Stimulated activated CD8-positive, alpha-beta memory T cell treated with anti-CD3 and anti-CD28 coated beads, Interleukin-2, amount 100 ng/mL, for 1 hour (primary cell): ENCODE measurements at places on chromosomes 16 and 17.

DNA sequence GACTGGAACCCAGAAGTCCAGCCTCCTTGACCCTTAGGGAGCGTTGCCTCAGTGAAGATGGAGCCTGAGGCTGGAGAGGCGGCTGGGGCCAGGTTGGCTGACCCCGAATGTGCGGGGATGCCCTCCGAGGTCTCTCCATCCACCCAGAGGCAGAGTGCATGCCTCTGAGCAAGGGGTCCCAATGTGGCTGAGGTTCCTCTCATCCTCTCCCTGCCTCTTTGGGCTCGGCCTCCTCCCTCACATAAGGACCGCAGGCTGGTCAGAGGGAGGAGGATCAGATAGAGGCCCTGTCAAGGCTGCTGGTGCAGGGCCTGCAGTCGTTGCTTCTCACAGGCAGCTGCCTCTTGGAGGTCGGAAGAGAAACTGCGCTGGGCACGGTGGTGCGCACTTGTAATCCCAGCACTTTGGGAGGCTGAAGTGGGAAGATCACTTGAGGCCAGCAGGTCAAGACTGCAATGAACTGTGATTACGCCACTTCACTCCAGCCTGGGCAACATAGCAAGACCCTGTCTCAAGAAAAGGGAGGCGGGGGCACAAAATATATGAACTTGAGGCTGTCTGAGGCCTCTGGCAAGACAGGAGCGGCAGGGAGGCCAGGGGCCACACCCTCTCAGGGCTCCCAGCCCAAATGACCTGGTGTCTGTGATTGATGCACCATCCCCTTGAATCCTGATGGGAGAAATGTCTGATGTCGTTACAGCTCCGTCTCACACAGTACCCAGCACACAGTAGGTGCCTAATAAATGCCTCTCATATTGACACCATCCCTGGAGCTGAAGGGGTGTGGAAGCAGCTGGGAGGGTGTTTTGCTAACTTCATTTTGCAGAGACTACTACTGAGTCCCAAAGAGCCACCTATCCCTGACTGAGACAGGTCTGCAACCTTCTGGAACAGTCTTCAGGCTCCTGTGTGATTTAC is 220.1 kb upstream of the GSE1 start:
- no peak for DNase-seq

- DNase-seq, result no peak
Observed at GRCh38 chr17:41434005-41434404, 6.8 kb downstream of the KRT38 start.

DNA sequence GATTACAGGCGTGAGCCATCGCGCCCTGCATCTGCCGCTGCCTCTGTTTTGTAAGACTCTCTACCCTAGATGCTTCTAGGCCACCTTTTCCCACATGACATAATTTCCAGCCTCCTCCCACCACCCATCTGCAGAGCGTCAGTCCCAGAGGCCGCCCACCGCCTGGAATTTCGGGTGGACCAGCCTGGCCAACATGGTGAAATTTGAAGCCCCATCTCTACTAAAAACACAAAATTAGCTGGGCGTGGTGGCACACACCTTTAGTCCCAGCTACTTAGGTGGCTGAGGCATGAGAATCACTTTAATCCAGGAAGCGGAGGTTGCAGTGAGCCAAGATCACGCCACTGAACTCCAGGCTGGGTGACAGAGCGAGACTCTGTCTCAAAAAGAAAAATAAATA is 5.1 kb upstream of the CIBAR2 start:
- no peak for DNase-seq

- no peak for DNase-seq
Observed at GRCh38 chr16:2520784-2521531, 787 bp downstream of the AMDHD2 start.

DNA sequence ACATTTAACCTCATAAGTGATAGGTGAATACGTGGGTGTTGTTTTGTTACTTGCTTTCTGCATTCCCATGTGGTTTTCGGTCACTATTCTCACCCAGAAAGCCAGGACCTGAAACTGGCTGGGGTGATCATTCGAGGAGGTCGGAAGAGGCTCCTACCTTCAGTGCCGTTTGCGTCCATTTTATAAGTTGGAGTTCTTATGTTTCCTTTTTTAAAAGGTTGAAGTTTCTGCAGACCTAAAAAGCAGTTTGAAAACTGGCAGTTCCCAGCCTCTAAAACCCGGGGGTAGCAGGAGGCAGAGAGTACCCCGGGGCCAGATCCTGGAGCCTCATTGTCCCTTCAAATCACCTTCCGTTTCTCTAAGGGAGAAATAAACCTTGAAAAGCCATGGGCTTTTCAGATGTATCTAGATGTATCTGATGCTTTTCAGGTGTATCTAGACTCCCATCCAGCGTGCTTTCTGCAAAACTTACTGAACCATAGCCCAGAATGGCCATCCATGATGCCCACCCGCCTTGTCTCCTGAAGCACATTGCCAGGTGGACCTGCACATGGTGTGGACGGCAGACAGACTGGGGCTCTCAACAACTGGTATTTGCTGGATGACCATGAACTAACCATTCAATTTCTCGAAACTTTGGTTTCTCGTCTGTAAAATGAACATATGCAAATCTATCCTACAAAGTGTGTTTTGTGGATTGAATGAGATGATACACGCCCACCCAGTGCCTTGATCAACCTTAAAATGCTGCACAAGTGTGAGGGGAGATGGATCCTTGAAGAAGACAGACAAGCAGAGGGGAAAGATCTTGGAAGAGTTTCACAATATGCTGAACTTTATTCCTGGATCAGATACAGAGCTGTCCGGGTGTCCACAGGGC is 1.3 kb downstream of the NLRC5 start:
- DNase-seq, result no peak

DNA sequence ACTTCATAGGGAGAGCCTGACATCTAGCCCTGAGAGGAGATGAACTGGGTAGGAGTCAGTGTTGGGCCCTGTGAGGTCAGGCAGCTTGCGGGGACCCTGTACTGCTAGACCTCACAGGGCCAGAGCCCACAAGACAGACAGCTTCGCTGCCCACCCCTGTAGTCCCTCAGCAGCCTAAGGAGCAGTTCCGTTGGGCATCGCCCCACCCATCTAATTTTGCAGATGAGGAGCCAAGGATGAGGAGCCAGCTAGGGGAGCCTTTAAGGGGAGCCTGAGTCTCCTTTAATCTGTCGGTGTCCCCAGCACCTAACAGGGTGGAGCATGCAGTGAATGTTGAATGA is 755 bp upstream of the TUFM start:
- no peak for DNase-seq

GRCh38 chr17:59791603-59792457 is 84.4 kb downstream of the VMP1 start:
- DNase-seq, result no peak

GRCh38 chr17:77779711-77780539 is 178.6 kb upstream of the TNRC6C start:
- no peak for DNase-seq

GRCh38 chr17:39606434-39607056 is 1.2 kb downstream of the NEUROD2 start:
- no peak for DNase-seq

DNA sequence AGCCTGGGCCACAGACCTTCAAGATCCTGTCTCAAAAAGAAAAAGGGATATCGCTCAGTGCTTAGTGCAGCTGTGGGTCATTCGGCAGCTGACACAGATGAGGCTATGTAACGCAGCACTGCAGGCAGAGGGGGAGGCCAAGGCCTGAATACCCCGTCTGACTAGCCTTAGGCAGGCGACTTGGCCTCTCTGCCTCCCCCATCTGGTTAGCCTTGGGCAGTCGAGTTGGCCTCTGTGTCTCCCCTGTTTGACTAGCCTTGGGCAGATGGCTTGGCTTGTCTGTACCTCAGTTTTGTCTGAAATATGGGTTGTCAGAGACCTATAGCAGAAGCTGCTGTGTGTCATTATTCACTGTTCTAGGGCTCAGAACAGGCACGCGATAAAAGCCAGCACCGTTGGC is 10.0 kb downstream of the SPATA33 start:
- no peak for DNase-seq

- no peak for DNase-seq
Observed at GRCh38 chr16:1299012-1299867, 10.2 kb upstream of the UBE2I start.

DNA sequence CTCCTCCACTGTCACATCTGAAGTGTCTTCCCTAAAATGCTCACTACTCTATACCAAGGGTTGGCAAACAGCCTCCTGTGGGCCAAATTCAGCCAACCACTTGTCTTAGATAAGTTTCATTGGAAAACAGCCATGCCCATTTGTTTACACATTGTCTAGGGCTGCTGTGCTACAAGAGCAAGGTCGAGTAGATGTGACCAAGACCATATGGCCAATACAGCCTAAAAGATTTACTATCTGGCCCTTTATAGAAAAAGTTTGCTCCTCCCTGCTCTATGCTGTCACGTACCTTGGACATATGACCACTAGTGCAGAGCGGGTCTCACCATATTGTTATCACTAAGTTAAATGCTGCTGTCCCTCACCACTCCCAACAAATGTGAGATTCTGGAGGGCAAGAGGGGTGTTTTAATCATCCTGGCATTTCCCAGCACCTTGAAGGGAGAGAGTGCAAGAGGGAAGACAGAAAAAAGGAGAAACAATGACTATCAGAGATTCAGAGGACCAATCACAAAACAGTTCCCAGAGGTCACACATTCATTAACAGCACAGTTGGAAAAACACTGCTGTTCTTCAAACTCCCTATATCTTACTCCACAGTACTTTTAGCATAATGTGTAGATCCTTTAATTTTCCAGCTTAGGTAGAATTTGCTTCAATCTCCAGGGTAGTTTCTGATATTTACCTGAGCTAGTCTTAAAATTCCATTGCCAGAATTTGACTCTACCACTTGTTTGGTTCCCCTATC is 13.2 kb downstream of the LSM12 start:
- DNase-seq, result no peak

- DNase-seq, result no peak
Observed at GRCh38 chr16:29777576-29778350, at the start of gene ZG16. Gene ZG16, plus strand, starts transcription at chr16:29778256. Its CDS starts 1,011 bp downstream, at chr16:29779267.

DNA sequence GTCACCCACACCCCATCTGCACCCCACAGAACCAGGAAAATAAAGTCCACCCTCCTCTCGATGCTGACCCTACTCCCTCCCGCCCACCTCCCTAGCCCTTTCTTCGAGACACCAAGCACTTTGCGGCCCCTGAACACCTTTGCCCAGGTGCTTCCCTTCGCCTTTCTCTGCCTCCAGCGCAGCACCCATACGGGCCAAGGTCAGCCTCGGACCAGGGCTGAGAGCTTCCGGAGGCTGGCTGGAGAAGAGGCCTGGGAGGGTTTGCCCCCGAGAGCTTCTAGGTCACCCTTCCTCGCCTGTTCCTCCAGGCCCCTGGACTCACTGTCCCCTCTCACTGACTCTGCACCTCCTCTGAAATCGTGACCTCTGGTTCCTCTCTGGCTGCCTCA is 2.7 kb upstream of the NHERF2 start:
- no peak for DNase-seq

- no peak for DNase-seq
Observed at GRCh38 chr17:39834017-39834416, 30.1 kb downstream of the IKZF3 start.

DNA sequence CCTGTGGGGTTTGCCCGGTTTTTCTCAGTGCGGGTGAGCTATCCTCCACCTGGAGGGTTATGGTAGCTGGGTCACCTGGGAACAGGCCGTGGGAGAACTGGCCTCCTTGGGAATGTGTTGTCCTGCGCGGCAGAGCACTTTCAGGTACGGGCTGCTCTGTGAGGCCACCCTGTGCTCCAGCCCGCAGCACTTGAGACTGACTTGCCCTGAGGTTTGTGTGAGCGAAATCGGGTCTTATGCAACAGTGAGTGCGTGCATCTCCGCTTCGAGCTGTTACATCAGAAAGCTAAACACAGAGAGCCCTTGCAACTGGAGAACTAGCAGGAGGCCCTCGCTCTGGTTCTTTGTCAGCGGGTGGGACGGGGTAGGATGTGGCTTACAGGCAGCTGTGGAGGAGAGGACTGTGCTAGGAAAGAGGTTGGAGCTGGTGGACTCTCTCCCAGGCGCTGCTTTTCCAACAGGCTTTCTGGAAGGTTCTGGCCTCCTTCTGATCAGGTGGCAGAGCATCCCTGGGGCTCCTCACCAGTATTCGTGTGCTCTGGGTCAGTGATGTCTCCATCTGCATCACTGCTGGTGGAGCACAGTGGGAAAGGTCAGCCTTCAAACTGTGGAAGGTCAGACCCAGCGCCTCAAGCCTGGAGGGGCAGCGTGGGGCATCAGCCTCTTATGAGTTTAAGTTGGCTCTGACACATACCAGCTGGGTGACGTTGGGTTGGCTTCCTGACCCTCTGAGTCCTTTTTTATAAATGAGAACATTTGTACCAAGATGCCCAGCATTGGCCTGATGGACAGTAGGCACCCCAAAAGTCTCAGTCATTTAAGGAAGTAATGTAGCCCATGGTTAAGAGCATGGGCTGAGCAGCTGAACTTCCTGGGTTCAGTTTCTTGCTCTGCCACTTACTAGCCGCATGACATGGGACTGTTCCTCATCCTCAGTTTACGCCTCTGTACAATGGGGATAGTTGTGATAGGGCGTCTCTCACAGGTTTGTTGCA is 76.3 kb downstream of the KSR1 start:
- no peak for DNase-seq

DNA sequence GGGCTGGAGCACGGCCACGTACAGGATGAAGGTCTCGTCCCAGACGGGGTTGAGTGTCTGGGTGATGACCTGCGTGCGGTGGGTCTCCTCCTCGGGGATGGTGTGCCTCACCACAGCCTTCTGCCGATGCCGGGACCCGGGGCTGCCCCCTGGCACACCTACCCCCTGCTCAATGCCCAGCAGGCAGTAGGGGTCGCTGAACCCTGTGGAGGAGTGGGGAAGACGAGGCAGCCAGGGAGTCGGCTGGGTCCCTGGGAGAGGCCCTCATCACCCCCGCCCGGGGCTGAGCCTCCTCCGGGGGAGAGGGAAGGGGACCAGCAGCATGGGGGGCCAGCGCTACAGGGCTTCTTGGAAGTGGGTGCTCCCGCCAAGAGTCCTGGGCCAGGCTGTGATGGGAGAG is 1.8 kb downstream of the UNC13D start:
- no peak for DNase-seq

- no peak for DNase-seq
Observed at GRCh38 chr16:11705311-11706025, 37.2 kb downstream of the TXNDC11 start.

GRCh38 chr17:7889166-7889955 is 772 bp downstream of the CHD3 start:
- DNase-seq, result no peak

GRCh38 chr17:56808503-56808902 is 25.2 kb downstream of the C17orf67 start:
- no peak for DNase-seq
